ENCODE measurements at places on chromosomes 5 and 9.

- DNase-seq, result no peak
These were observed 74.1 kb downstream of the NMUR2 start for GRCh38 chr5:152331006-152331405.

DNA sequence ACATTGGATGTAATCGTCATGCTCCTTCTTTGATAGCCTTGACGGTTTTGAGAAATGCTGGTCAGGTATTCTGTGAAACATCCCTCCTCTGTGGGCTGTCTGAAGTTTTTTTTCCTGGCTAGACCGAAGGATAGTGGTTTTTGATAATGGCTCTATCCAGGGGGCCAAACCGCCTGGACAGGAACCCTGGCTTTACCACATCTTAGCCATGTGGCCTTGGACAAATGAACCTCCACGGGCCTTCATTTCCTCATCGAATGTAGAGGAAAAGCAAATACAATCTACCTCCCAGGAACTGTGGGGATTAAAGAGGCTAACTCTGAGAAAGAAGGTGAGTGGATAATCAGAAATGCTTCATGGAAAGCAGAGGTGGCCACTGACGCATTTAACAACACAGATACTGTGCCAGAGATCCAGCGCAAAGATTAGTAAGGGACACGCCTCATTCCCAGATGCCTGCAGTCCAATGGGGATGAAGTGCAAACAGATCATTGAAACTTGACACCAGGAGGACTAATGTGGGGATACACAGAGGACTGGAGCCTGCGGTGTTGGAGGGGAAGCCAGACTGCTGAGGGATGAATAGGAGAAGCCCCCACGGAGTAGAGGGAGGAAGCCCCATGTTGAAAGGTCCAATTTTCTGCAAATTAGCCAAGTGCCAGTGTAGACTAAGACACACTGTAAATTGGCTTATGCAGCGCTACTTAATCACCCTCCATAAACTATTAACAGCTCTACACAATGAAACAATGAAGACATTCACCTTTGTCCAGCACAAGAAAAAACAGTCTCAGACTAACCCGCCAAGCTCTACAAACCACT lies 41.6 kb downstream of the MYO10 start:
- DNase-seq, result no peak

- DNase-seq, result no peak
These were observed 362.3 kb downstream of the MAT2B start for GRCh38 chr5:163867738-163868137.

- no peak for DNase-seq
These were observed 2.9 kb upstream of the FOXD1 start for GRCh38 chr5:73451224-73452130.

DNA sequence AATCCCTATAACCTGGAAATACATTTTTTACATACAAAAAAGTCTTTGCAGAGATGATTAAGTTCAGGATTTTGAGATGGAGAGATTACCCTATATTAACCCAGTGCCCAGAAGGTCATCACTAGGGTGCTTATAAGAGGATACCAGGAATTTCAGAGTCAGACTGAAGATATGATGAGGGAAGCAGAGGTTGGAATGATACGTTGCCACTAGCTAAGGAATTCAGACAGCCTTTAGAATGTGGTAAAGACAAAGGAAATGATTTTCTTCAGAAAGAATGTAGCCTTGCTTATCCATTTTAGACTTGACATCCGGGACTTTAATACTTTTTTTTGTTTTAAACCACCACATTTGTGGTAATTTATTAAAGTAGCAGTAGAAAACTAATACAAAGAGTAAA lies 2176.8 kb upstream of the C9orf72 start:
- no peak for DNase-seq

- DNase-seq, result no peak
These were observed 27.9 kb downstream of the AFAP1L1 start for GRCh38 chr5:149299451-149300054.

DNA sequence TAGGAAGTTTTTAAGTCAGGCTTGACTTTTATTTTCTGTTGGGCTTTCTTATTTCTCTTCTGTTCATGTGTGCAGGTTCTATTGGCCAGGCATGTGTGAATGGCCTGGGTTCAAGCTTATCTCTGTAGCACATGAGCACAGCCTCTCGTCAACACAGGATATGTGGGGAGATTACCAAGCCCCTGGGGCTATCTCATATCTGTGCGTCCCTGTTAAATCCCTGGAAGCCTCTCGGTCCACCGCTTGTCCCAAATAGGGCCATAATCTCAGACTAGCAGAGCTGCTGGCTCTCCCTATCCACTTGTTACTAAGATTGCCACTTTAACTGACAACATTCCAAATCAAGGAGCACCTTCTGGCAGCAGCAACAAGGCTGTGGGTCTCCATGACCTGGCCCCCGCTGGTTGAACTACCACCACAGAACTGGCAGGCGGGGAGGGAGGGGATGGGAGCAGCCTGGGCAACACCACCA lies 28.4 kb upstream of the EBF1 start:
- no peak for DNase-seq

DNA sequence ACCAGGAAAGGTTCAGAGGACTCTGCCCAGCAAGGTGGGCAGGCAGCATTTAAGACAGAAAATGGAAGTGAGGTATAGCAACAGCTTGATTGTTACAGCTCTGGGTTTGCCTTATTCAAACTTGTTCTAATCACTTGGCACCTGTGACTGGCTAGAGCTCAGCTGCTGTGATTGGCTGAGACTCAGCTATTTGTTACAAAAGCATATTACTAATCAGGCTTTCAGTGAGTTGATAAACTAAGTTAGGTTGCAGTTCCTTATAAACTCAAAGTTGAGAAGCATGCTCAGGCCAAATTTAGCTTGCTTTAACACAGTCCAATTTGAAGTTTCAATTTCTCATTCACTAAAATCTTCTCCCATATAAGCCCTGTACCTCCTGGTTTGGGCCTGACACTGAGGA lies 56.3 kb downstream of the GDA start:
- DNase-seq, result no peak

DNA sequence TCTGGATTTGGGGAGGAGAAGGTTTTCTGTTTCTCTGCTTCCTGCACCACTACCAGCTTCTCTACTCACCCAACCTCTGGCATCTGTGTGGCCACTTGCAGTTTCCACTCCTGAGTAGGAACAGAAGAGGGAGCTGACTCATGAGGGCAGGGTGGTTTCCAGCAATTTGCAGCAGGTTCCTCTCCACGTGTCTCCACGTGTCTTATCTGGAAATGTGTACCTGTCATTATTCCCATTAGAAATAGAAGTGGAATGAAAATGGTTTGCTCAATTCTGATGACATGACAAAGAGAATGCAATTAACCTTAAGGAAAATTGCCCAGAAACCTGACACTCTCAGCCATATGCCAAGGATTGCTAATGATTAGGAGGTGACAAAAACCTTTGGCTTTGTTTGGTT lies 33.0 kb downstream of the EGFLAM start:
- DNase-seq, result no peak

- DNase-seq, result no peak
These were observed 51.0 kb downstream of the SH3PXD2B start for GRCh38 chr5:172403189-172403796.

DNA sequence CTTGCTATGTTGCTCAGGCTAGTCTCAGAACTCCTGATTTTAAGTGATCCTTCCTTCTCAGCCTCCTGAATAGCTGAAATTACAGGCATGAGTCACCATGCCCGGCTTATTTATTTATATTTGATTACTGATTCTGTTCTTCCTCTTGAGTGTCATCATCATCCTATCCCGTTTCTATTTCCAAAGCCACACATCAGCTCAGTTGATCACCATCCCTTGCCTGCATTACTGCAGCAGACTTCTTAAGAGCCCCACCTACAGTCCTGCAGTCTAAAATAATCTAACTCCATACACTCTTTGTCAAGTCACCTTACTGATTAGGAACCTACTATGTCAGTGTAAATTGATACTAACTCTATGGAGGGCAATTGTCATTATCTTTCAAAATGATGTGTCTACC lies 138.9 kb upstream of the RAI14 start:
- no peak for DNase-seq

DNA sequence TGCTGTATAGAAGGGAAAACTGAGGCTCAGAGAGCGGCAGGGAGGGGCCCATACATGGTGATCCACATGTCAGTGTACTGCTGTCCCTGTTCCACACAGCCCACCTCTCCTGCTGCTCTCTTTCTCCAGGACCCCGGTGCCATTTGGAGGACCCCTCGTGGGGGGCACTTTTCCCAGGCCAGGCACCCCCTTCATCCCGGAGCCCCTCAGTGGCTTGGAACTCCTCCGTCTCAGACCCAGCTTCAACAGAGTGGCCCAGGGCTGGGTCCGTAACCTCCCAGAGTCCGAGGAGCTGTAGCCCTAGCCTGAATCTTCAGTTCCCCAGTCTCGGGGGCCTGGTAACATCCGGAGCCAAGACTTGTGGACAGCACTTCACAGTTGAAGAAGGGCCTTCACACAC lies 15.5 kb downstream of the MYOZ3 start:
- DNase-seq, result no peak

DNA sequence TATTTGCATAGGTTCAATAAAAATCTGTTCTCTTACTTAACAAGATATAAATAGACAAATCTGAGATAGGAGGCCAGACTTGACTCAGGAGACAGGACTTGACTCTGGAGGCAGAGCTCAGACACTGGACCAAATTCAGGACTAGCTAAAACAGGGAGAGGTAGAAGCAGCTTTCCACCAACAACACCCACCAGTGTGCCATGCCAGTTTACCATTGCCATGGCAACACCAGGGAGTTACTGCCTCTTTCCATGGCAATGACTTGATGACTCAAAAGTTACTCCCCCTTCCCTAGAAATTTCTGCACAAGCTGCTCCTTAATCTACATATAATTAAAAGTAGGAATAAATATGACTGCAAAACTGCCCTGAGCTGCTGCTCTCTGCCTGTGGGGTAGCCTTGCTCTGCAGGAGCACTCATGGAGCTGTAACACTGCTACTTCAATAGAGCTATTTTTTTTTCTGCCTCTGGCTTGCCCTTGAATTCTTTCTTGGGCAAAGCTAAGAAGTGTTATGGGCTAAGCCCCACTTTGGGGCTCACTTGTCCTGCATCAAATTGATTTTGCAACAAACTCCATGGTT lies 473.0 kb downstream of the PLK2 start:
- DNase-seq, result no peak

DNA sequence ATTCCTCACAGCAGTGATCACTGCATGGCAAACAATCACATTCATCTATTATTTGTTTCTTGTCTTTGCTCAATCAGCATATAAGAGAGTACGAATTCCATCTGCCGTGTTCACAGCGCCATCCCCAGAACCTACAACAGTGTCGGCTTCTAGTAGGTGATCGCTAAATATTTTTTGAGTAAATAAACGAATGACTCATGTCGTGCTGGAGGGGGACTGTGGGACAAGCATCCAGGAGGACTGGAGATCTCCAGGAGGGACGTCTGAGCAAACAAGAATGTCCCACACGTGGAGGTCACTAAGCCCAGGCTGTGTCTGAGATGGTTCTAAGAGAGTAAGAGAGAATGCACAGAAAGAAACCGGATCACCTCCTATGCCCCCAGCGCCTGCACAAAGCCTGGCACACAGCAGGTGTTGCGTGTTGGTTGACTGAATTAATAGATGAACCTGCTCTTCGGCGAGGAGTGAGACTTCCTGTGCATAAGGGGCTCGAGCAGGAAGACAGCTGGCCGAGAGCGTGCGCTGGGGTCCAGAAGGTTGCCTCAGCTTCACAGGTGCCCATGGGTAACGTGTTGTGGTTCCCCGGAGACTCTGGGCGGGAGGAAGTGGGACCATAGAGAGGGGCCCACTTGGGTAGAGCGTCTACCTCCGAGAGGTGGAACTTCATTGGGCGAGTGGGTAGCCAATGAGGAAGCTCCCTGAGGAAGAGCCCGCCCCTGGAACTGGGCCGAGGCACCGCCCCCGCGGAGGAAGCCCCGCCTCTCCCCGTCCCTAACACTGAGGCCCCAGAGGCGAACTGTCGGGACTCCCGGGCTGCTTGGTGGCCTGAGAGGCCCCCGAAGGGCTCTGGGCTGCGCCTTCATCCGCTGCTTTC lies 193.0 kb downstream of the MELK start:
- DNase-seq, result peak; percentile 66

- DNase-seq, result no peak
These were observed 21.8 kb downstream of the FYB1 start for GRCh38 chr5:39197556-39197955.

DNA sequence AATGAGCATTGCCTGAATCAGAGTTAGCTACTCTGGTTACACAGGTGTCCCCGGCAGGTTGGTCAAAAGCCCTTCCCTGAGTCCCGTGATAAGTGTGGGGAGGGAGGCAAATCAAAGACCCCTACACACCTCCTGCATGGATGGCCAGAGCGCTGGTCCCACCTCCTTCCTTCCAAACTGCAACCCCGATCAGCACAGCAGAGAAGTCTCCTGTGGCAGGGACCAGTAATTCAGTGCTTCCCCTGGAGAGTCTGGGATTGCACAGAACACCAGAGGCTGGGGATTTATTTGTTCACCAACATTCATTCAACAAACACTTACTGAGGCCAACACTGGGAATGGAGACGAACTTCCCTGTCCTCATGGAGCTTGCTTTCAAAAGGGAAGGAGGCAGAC lies 46.2 kb downstream of the NSUN2 start:
- no peak for DNase-seq

DNA sequence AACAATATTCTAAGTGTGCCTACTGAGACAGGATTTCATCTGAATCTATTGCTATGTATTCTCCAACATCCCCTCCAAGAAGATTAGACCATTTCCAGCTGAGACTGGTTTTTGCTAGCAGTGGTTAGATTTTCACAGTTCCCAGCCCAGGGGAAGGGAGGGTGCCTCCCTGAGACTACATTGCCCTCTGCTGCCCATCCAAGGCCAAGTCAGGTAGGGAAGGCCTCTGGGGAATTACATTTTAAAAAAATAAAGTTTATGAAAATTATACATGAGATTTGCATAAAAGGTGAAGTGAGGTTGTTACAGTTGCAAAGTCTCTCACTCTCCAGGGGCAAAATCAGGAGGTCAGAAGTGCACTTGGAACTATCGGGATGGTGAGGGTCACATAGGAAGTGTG lies 28.0 kb upstream of the SYK start:
- DNase-seq, result no peak

- peak; percentile 4 for DNase-seq
These were observed 32.6 kb upstream of the TMOD1 start for GRCh38 chr9:97468658-97469448.

Measured in activated CD4-positive, alpha-beta T cell treated with anti-CD3 and anti-CD28 coated beads, Interleukin-2, amount 50 U/mL, for 24 hours (primary cell).